ENCODE measurements at places on chromosomes 3 and 15.

- no peak for DNase-seq
Observed at GRCh38 chr3:73365756-73366397, 258.9 kb downstream of the PDZRN3 start.

DNA sequence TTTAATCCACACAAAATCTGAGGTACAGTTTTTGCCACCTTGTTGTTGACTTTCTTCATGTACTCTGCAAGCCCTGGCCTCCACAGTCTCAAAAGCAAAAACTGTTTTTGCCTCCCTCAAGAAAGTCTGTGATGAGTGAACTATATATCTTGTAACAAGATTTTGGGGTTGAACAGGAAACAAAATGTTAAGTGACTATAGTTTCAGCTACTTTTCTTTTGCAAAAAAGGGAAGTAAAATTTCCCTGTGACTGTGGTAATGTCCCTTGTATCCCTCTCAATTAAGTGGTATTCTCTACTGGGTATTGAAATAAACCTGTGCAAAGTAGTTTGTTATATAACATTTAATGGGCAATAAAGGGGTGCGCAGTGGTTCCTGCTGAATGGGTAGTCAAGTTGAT lies 21.3 kb upstream of the SCAANT1 start:
- DNase-seq = no peak

GRCh38 chr3:127612966-127613365 lies 14.8 kb downstream of the MCM2 start:
- DNase-seq = no peak

- DNase-seq = no peak
Observed at GRCh38 chr3:66467996-66468735, 32.7 kb downstream of the LRIG1 start.

GRCh38 chr3:102484363-102484762 lies 49.5 kb downstream of the ZPLD1 start:
- DNase-seq = no peak

GRCh38 chr3:4977001-4977852 lies 2.0 kb upstream of the BHLHE40 start:
- peak; percentile 41 for DNase-seq

Data from activated CD4-positive, alpha-beta T cell treated with anti-CD3 and anti-CD28 coated beads, Interleukin-2, amount 50 U/mL, for 1 hour (primary cell).